ENCODE measurements at places on chromosomes 6 and 20.

- DNase-seq: no peak
Measured at GRCh38 chr6:43285832-43286231, 12.2 kb upstream of the SLC22A7 start.

GRCh38 chr6:75415804-75416203 lies 77.8 kb downstream of the FILIP1 start:
- no peak for DNase-seq

- no peak for DNase-seq
Measured at GRCh38 chr6:114362957-114363356, 20.1 kb upstream of the HS3ST5 start.

DNA sequence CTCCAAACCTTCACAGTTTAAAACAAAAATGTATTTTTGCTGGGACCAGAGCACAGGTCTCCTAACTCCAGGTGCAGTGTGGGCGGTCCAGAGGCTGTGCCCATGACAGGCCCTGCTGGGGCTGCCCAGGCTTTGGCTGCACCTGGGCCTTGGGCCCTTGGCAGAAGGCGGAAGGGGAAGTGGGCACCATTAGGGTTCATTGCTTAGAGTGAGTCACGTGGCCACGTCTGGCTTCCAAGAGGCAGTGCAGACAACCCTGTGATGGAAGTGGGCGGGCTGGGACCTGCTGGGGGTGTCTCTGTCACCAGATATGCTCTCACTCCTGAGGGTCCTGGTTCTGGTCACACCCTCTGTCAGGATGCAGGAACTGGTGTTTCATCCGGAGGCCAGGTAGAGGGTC lies 302.2 kb downstream of the QKI start:
- no peak for DNase-seq

DNA sequence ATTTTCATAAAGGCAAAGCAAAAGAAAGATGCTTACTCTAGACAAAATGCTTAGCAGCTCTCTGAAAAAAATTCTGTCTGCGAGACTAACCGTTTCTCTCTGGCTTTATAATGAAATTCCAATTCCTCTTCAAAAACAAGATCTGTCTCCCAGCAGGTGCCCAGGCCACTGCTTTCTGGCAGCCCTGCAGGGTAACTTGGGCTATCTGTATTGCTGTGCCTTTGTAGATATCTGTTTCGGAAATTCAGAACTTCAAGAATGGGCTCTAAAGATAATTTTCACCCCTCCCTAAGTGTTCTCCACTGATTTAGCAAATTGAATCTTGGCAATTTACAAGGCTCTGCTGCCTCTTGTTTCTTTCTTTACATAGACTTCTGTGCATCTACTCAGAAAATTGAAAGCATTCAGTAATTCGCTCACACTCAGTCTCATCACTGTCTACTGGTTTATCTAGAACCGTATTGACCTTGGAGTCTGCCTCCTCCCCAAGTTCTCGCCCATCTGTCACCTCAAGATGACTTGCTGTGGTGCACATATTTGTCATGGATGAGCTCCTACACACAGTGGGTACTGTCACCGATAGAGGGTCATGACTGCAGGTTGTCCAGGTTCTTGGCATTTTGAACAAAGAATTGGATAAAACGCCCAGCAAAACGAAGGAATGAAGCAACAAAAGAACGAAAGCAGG lies 26.4 kb upstream of the FABP7 start:
- no peak for DNase-seq

Data from fibroblast of skin of left biceps (primary cell).